ENCODE measurements at places on chromosomes 2 and 18. TPM values are rescaled to one million over a fixed set of nuclear protein-coding genes. Genes with fewer than 3 reads are reported as not detected.
A peak's percentile ranks its signal among the peaks of the same experiment; 100 is the strongest.

GRCh38 chr2:152475982-152476381 is 141.0 kb downstream of the FMNL2 start:
- no peak for DNase-seq

DNA sequence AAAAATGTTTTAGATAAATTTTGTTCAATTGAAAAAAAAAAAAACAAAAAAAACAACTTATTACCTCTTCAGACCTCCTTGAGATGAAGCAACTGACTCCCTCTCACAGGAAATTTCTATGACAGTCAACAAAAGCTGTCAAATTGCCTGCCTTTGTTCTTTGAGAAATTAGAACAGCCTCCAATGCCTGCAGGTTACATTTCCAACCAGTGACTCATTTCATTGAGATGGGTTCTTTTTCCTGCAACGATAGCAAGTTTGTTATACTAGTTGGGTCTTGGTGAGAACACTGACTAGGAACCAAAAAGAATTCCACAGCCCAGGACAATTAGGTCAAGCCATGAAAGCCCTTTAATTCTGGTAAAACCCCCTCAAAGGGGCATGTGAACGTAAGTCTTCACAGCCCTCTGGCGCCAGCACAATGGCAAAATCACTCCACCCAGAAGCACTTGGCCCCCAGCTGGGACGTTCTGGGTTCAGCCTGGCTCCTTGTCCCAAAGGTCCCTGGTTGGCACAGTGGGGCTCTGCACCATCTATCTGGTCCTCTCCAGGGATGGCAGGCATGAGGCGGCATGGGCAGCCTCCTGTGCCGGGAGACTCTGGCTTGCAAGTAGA is 87.0 kb downstream of the SPP2 start:
- DNase-seq = no peak

- DNase-seq = no peak
Observed at GRCh38 chr2:99957332-99958133, 184.9 kb downstream of the AFF3 start.

- DNase-seq = no peak
Observed at GRCh38 chr18:59623456-59624368, 73.5 kb downstream of the CCBE1 start.

DNA sequence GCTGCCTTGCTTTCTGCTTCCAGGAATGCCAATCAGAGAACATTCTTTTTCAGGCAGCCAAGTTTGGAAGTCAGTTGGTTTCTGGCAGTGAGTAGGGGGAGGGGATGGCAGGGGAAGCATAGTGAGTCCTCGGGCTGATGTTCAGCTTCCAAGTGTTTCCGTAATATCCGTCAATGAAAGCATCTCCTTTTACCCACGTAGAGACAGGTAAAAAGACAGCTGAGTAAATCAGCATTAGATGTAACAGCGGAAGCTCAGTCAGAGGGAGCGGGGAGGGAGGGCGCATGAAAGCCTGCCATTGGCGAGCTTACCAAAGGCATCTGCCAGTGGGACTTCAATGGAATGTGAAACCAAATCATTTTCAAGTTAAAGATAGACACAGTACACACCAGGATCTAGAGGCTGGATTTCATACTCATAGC is 117.1 kb upstream of the DTNA start:
- peak; percentile 69 for DNase-seq

GRCh38 chr2:219595256-219595655 is 2.4 kb upstream of the STK11IP start:
- DNase-seq = no peak

- DNase-seq = no peak
Observed at GRCh38 chr2:8447610-8448221, 234.1 kb upstream of the ID2 start.

DNA sequence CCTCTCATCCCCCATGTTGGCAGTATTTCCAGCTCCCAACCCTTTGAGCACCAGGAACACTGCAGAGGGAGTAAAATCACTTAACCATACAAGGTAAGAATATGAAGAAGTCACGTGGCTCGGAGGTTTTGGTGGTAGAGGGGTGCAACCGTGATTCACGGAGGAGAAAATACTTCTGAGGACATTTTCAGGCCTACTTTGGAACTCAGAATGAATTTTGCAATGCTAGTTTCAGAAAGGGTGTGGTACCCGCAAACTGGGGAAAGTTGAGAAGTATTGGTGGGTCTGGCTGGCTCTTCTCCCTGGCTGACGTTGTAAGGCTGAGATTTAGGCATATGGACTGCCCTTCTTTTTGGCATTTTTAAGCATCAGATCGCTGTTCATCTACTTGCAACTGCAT is 442 bp downstream of the SERPINB5 start:
- no peak for DNase-seq

DNA sequence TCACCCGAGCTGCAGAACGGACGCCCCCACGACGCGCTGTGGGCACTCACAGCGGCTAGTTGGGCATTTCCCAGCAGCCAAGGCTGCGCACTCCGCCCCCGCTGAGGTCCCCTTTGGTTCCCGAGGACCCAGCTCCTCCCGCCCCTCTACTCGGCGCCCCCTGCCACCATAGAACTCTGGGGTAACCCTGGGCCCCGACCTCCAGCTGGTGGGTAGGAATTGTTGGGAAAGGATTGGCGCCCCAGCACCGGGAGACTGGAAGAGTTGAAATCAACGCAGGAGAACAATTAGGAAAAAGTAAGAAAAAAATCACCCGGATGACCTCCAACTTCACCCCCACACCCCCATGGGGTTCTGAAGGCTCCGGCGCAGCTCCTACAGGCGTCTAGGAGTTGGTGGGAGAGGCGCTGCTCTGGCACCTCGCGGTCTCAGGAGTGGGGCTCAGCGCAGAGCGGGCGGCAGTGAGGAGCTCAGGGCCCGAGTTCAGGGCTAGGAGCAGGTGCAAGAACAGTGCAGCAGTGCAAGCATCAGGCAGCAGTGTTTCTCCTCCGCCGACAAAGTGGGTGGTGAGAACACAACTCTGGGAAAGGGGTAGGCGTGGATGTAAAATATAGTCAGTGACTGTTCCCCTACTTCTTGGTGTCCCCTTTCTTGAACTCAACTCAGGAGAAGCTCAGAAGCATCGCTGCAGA is 14.0 kb downstream of the POU3F3 start:
- DNase-seq = peak; percentile 69

ZC3H15 gene
- total RNA-seq = 79.7 TPM

GPBAR1 gene
- not detected for total RNA-seq

DUSP19 gene
- 19.3 TPM for total RNA-seq
